Activated naive CD4-positive, alpha-beta T cell treated with anti-CD3 and anti-CD28 coated beads for 36 hours (primary cell): ENCODE measurements at places on chromosomes 1 and 21. TPM values are rescaled to one million over a fixed set of nuclear protein-coding genes. Genes with fewer than 3 reads are reported as not detected.

SELENBP1 gene
- not detected for total RNA-seq

LINGO4 gene
- total RNA-seq: not detected

KCND3 gene
- total RNA-seq: not detected

- H3K4me1 ChIP-seq: no peaks in the 10 kb centered on the region
- no peaks in the 10 kb centered on the region for H3K27me3 ChIP-seq
- no peak overlapping the region for H3K27ac ChIP-seq
- H3K36me3 ChIP-seq: peaks cover 29% of the 10 kb centered on the region
These were observed 182.5 kb downstream of the AKT3 start for GRCh38 chr1:243667591-243667990.

DNA sequence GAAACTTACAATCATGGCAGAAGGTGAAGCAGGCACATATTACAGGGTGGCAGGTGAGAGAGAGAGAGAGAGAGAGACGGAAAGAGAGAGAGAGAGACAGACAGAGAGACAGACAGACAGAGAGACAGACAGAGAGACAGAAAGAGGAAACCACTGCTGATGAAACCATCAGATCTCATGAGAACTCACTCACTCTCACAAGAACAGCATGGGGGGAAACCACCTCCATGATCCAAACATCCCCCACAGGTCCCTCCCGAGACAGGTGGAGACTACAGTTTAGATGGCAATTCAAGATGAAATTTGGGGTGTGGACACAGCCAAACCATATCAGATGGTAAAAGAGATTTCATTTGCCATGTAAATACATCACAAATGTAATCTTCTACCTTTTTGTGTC, 708.1 kb downstream of the MRPL39 start:
- H3K27me3 ChIP-seq: no peaks in the 10 kb centered on the region
- H3K4me1 ChIP-seq: no peaks in the 10 kb centered on the region
- H3K36me3 ChIP-seq: no peaks in the 10 kb centered on the region
- H3K4me3 ChIP-seq: no peak overlapping the region
- H3K27ac ChIP-seq: no peak overlapping the region

- H3K27me3 ChIP-seq: no peaks in the 10 kb centered on the region
- no peak overlapping the region for H3K4me3 ChIP-seq
- H3K36me3 ChIP-seq: no peaks in the 10 kb centered on the region
- peaks cover 13% of the 10 kb centered on the region for H3K4me1 ChIP-seq
- no peak for DNase-seq
These were observed 13.4 kb downstream of the FTCD start for GRCh38 chr21:46141767-46142581.
